Cortex of kidney (tissue), 1 donor: ENCODE measurements at places on chromosomes 16 and 17.

- DNase-seq, result no peak
Measured at GRCh38 chr16:83692224-83692623, 115.6 kb upstream of the HSBP1 start.

DNA sequence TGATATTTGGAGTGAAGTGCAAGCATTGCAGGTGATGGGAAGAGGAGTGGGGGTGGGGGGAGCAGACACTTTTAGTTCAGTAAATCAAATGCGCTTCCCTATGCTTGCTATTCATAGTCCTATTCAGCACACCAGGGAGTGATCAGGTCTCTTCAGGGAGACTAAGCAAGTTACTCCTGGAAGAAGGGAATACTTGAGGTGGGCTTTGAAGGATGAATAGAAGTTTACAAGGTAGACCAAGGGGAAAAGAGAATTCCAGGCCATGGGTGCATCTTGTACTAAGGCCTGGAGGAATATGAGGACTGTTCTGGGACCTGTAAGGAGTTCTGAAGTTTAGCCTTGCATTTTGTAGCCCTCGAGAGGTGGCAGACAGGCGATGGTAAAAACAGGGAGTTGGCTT lies 40.1 kb upstream of the LGALS9 start:
- DNase-seq, result no peak

- no peak for DNase-seq
Measured at GRCh38 chr16:2846511-2847310, 11.3 kb downstream of the PRSS22 start.

DNA sequence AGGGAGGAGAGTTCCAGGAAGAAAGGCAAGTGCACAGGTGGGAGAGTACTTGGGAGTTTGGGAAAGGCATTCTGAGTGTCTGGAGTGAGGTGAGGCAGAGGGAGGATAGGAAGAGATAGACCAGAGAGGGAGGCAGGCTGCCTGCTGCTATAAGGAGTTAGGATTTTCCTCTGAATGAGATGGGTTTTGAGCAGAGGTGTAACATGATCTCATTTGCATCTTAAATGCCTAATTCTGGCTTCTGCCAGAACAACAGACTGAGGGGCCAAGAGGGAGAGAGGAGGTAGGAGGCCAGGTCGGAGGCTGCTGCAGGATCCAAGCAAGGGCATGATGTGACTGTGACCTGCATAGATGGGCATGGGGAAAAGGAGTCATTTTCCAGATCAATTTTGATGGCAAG lies 31.5 kb upstream of the IRX6 start:
- no peak for DNase-seq

DNA sequence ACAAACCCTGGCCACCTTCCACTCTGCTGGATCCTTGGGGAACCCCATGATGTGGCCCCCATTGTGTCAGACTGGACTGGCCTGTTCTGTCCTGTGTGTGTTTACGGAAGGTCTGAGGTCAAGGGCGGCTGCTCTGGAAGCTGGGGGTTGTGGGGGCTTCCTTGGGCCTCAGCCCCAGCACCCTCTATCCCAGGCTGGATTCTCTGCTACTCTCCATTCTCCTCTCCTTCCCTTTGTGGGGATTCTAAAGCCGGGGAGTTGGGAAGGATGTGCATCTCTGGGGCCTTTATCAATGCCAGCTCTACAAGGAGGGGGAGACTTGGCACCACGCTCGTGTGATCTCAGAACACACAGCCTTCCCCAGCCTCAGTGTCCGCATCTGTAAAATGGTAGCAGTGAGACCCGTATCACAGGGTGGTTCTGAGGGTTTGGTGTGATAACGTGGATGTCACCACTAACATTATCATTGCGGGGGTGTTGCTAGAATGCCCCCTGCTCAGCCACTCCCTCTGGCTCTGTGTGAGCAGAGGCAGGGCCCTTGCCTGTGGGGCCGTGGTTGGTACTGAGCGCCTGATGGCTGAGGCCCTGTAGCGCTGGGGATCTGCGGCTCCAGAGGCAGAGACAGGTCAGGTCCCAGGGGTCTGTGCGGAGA lies 18.1 kb downstream of the ADGRG1 start:
- no peak for DNase-seq

DNA sequence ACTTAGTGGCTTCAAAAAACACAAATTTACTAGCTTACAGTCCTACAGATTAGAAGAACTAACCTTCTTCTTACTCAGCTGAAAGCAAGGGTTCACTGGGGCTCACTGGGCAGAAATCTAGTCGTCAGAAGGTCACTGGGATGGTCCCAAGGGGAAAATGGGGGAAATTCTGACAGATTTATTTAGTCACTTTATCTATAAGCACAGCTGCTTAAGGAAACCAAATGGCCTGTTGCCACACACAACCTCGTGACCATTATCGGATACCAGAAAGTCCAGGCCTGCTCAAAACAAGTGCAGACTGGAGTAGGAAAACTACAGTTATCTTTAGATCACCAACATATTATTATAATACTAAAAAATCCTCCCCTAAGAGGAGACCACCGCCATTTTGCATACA lies 374.6 kb upstream of the ASIC2 start:
- DNase-seq, result no peak

GRCh38 chr16:69761983-69762813 lies at the start of gene WWP2:
TSS of gene WWP2 (plus strand) at chr16:69762332. CDS start at chr16:69787011, 24,679 bp downstream.
- no peak for DNase-seq

GRCh38 chr17:27631411-27631760 lies 398 bp downstream of the LGALS9 start:
- DNase-seq, result no peak

DNA sequence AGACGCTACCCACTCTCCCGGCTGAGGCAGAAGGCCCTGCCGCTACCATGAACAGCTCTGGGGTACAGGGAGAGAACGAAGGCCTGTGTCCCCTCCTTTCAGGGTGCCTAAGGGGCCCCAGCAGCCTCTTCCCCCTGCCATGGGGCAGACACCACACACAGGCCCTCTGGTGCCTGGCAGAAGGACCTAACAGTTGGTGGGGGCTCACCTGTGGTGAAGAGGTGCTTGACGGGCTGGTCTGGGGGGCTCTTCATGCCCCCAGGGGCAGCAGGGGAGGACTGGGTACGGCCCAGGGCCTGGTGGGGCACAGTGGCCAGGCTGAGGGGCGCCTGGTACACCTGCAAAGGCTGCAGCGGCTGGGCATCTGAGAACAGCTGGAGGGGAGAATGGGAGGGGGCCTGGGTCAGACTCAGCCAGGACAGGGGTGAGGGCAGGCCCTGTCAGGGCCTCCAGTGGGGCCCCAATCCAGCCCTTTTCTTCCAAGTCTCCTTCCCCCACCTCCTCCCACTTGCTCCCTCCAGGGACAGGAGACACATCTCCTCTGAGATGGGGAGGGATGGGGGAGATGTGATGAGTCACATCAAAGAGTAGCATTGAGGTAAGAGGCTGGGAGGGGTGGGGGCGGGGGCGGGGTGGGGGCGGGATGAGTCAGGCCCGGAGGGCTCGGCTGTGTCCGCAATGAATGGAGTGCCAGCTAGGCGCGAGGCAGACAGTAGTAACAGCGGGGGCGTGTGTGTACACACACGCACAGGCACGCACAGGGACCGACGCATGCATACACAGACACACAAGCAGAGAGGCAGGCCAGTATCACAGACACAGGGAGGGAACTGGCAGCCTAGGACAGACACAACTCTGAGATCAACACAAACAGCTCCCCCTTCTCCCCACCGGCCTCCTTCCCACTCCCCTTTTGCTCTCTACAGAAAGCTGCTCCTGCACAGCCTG lies 16.1 kb downstream of the G6PC3 start:
- DNase-seq, result no peak

GRCh38 chr17:59510611-59511010 lies 54.8 kb upstream of the DHX40 start:
- no peak for DNase-seq

DNA sequence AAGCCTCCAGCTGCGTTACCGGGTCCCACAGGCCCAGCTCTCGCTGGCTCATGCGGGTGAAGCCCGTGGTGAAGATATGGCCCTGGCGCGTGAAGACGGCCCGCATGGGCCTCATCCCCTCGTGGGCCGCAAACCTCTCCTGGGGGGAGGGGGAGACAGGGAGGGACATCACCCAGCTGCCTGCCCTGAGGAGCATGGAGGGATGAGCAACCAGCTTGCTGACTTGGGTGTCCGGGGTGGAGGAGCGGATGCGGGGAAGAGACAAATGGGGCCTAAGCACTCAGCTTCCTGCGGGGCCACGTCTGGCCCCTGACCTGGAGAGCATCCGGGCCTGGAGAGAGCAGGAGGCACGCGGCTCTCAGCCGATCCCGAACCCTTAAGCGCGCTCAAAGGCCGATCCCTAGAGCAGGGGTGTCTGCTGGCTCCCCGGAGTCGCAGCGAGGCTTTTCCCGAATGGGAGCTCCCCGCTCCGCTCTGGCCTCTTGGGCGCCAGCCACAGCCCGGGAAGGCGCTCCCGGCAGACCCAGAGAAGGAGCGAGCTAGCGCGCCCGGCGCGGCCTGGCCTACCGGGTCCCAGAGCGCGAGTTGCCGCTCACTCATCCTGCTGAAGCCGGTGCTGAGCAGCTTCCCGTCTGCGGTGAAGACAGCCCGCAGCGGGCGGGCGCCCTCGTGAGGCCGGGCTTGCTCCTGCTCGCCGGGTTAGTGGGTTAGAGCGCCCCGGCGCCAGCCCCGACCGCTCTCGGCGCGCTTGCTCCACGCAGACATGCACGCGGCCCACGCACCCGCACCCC lies 5.0 kb downstream of the CORO6 start:
- no peak for DNase-seq

- no peak for DNase-seq
Measured at GRCh38 chr16:79305074-79305473, 295.5 kb downstream of the MAF start.

GRCh38 chr17:55294042-55294751 lies 29.4 kb downstream of the HLF start:
- DNase-seq, result no peak

- DNase-seq, result no peak
Measured at GRCh38 chr17:5481451-5481850, 4.5 kb downstream of the DERL2 start.

- DNase-seq, result no peak
Measured at GRCh38 chr17:28906706-28907438, 4.0 kb upstream of the DHRS13 start.

DNA sequence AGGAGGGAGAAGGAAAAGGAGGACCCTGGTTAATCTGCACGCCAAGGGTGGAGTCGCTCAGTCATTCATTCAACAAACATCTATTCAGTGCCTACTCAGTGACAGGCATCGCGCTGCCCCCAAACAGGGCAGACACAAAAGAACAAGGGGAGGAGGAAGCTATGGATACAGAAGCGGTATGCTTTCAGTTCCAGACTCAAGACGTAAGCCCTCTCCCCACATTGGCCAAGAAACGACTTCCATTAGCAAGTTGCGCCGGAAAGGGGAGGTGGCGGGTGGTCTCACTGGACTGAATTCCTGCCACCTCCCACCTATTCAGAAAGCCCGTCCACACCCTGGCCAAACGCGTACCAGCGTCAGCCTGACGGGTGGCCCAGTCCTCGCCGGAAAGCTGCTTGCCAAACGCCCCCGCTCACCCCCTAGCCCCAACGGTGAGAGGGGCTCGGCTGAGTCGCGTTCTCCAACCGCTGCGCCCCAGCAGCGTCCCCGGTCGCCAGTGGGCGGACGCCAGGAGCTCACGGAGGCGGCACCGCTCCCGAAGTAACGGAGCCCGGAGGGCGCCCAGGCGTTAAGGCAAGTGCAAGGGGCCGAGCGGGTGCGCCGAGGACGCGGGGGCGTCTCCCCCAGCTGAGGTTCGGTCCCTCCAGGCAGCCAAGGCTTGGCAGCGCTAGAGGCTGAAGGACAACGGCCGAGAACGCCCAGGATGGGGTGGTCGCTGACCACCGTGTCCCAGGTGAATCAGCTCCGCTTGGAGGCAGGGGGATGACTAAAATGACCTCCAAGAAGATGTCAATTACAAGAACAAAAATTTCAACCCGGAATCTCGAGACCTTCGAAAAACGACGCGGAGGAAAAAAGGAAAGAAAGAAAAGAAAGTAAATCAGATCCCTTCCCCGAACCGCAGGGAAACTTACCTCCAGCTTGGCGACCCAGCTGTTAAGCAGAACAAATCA lies 470.7 kb downstream of the SOX9 start:
- DNase-seq, result no peak

- DNase-seq, result no peak
Measured at GRCh38 chr17:69411766-69412165, 2.7 kb upstream of the MAP2K6 start.

- DNase-seq, result no peak
Measured at GRCh38 chr16:86990451-86990850, 326.7 kb downstream of the C16orf95 start.
